ENCODE measurements at places on chromosomes 5 and 9.

- no peak for DNase-seq
Observed at GRCh38 chr9:123421186-123421585, 65.2 kb downstream of the CRB2 start.

DNA sequence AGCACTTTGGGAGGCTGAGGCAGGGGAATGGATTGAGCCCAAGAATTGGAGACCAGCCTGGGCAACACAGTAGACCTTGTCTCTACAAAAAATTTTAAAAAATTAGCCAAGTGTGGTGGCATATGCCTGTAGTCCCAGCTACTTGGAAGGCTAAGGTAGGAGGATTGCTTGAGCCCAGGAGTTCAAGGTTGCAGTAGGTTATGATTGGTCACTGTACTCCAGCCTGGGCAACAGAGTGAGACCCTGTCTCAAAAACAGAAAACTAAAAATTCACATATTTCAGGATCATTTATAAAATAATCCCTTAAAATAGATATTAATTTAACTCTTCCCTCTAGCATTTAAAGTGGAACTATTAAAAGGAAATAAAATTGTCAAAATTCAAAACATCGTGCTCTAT, 3.4 kb downstream of the FCHO2 start:
- DNase-seq, result no peak

GRCh38 chr5:1654786-1655495, 131.2 kb upstream of the LPCAT1 start:
- no peak for DNase-seq

- no peak for DNase-seq
Observed at GRCh38 chr9:21028466-21028865, 3.0 kb downstream of the HACD4 start.

DNA sequence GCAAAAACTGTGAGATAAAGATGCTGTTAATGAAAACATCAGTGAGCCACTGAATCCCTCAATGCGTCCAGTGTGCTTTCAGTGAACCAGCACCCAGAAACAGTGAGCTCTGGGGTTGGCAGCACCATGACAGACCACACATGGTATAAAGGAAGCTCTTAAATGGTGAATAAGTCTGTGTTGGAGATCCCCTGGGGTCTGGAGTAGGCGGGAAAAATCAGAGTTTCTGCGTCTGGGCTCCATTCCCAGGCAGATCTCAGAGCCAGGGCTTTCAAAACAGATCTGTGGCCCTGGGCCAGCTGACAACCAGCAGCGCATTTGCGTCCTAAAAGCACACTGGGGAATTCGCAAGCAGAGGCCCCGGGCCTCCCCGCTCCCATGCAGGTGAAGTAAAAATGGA, 233.5 kb downstream of the FRMD3 start:
- peak; percentile 91 for DNase-seq

GRCh38 chr9:89877051-89878002, 272.5 kb downstream of the GADD45G start:
- no peak for DNase-seq

GRCh38 chr5:167968837-167969236, 322.6 kb upstream of the WWC1 start:
- no peak for DNase-seq

- no peak for DNase-seq
Observed at GRCh38 chr9:135081731-135082130, 5.7 kb upstream of the OLFM1 start.

- no peak for DNase-seq
Observed at GRCh38 chr5:149749481-149750365, 19.6 kb downstream of the PPARGC1B start.

DNA sequence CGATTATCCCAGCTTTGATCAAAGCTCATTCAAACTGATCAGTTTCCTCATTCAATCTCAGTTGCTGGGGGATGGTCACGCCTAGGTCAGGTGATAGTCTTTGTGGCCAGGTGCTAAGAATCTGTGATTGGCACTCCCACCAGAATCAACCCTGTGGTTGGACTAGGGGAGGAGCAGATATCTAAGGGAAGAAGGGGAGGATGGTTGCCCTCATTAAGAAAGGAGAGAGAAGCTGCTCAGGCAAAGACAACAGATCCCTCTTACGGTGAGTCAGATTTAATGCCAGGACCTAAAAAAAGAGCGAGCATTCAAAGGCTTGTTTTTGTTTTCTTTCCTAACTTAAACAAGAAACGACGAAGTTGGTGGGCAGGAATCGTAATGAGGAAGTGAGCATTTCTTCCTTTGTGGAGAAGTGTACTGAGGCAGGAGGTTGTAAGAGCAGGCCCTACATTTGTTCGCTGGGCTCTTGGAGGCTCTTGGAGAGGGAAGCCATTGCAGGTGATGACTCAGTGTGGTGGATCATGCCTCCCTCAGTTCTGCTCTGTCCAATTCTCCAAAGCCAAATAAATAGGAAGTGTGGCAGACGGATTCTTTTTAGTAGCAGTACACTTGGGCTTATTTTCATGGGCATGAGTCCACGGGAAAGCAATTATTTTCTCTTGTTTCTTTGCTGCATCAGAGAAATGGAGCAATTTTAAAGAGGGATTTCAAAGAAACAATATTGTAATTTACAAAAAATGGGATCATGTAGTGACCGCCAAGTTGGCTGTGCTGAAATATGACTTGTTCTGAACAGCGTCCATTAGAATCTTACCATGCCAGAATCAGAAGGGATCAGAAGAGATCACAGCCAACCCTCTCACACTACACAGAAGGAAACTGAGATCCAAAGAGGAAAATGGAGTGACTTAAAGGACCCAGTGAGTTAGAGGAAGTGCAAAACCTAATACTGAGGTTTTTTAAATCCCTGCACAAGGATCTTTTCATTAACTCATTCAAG, 18.7 kb upstream of the TGFBR1 start:
- DNase-seq, result peak; percentile 37

DNA sequence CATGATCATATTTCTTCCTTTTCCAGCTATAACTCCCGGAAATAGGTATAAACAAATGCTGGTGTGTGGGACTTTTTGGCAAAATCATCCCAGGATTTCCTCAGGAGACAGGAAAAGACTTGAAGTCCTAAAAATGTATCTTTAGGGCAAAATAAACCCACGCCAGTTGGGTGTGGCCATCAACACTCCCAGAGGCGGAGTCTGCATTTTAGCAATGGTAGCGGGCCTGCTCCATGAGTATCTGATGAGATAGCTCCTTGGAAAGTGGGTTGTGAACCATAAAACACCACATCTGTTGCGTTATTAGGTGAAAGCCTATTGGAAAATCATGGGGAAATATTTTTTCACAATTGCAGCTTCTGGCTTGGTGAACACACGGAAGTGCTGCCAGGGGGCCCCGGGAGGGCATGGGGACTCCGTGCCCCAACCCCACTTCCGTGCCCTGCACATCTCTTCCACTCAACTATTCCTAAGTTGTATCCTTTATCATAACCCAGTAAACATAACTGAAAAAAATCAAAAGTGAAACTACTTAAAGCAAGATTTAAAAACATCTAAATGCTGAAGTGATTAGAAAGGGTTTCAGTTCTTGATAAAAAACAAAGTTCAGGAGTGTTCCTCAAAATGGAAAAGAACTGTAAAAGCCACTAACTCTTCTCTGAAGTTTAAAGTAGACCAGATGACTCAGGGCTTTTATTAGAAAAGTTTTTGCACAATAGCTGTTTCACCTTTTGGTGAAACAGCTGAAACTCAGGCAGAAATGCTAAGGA, 111.2 kb downstream of the LRRC70 start:
- no peak for DNase-seq

- no peak for DNase-seq
Observed at GRCh38 chr5:125659316-125660023, 763.7 kb upstream of the GRAMD2B start.

DNA sequence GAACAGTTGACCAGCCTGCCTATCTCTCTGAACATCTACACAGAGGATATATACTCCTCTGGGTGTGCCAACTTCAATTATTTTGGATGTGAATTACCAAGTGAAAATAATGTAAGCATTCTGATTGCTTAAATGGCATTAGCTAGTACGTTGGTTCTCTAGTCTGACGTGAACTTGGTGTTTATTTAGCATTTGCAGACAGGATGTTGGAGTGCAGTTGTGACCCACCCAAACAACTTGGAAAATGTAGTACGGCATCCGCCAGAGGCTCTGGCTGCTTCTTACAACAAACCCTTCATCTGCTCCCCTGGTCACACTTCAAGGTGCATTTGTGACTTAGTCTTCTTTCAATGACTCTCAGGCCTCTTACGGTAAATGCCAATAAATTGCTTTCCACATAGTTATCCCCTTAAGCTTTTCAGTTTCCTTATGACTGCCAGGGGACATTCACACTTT, 616.6 kb downstream of the PDE4D start:
- DNase-seq, result no peak

DNA sequence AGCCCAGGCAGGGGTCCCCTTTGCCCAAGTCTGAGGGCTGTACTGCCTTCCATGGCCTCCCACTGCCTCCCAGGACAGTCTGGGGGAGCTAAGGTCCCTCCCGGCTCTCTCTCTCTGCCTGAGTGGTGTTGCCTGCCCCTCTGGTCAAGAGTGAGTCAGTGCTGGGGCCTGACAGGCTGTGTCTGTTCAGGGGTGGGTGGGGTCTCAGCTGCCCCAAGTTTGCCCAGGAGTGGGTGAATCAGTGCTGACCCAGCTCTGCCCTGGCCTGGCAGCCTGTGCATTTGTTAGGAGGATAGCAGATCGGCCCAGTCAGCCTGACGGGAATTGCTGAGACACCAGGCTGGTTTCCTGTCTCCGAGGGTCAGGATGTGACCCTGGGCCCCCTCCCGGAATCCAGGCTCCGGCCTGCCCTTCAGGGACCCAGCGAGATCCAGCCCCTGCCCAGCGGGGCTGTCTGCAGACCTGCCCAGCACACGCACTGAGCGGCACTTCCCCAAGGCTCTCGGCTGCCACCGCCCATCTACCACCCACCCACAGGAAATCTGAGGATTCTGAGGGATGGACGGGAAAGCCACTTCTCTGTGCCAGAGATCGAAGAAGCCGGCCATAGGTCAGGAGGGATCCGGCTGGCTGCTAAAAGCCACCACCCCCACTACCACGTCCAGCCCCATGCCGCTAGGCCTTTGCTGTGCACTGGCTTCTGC, 15.9 kb downstream of the ENG start:
- no peak for DNase-seq

- DNase-seq, result no peak
Observed at GRCh38 chr5:137300411-137301240, 198.5 kb downstream of the SPOCK1 start.

- DNase-seq, result no peak
Observed at GRCh38 chr9:20242510-20243189, 379.6 kb downstream of the MLLT3 start.

DNA sequence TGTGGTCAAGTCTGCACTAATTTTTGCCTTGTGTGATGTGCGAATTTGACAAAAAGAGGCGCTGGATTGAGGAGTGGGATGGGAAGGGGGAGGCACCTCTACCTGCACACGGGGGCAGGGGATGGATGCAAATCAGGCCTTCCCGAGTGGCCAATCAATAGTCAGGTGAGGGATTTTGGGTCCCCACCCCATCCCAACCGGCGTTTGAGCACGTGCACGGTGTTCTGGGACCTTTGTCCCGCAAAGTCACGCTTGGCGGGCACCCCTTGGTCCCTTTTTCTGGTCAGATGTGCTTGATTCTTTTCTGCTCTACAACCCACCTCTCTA, 685 bp upstream of the ADAMTS19 start:
- DNase-seq, result no peak

- no peak for DNase-seq
Observed at GRCh38 chr5:133894143-133894542, 74.3 kb downstream of the C5orf15 start.

- DNase-seq, result no peak
Observed at GRCh38 chr5:39233783-39234182, 14.4 kb upstream of the FYB1 start.

- DNase-seq, result no peak
Observed at GRCh38 chr5:50963971-50964745, 297.7 kb downstream of the PARP8 start.

DNA sequence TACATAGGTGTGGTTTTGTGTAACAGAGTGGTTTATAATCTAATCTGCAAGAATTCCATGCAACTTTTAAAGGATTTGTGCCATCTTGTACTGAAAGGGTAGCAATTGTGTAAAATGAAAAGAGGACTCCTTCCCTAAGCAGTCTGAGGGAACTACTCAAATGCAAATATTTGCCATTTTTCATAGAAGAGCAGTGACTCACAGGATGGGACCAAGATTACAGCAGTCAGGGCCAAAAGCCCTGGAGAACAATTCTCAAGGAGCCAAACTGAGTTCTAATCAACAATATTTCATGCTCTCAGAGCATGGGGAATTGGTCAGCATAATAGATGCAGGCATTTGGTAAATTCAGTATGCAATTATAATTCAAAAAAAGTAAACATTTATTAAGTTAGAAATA, 495.8 kb downstream of the CHSY3 start:
- DNase-seq, result no peak

DNA sequence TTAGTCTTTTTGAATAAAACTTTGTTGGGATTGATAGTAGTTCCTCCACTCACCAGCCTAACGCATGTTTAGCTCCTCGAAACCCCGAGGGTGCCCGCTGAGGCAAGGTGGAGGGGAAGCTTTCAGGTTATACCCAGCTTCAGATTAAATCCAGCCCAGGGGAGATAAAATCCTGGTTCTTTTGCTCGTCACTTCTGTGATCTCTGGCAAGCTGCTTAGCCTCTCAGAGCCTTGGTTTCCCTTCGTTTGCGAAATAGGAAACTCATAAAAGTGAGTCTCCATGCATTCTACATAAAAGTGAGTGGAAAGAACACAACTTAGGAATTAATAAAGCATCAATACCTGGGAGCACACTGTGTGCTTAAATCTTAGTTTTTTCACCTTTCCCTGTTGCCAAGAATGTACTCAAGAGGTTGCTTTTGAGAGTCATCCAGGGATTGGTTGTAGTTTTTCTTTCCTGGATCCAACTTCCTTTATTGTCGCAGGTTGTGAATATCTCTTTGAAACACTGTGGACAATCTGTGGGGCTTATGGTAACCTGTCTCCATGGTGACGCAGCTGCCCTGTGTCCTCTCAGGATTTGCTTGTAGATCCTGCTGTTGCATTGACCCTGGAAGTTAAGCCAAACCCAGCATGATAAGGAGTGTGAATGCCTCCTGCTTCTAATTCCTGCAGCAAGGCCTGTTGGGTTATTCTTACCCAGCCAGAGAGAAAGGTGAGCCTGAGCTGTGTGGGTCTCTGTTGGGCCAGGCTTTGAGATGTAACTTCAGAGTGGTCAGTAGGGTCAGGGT, 2.0 kb downstream of the GALNT12 start:
- no peak for DNase-seq

DNA sequence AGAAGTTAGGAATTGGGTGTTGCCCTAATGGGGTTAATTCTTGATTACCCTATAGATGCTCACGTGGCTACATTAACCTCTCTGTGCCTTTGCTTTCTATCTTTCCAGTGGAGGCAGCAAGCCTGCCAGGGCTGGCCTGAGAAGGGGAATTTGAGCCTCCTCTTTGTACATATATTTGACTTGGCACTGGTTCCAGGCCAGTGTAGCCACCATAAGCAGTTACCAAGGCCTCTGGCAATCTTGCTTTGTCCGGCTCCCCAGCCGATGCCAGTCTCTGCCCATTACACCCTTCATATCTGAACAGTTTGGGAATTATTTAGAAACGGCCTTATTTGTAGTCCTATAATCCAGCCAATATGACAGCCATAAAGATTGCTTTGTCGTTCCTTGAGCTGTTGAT, 58.6 kb upstream of the PPARGC1B start:
- peak; percentile 71 for DNase-seq

GRCh38 chr5:42988568-42988967, 51.6 kb downstream of the ANXA2R start:
- DNase-seq, result no peak

All from NCI-H446 treated with DMSO at 0.1 percent for 48 hours (cell line).